ENCODE measurements at places on chromosomes 1 and 21.

DNA sequence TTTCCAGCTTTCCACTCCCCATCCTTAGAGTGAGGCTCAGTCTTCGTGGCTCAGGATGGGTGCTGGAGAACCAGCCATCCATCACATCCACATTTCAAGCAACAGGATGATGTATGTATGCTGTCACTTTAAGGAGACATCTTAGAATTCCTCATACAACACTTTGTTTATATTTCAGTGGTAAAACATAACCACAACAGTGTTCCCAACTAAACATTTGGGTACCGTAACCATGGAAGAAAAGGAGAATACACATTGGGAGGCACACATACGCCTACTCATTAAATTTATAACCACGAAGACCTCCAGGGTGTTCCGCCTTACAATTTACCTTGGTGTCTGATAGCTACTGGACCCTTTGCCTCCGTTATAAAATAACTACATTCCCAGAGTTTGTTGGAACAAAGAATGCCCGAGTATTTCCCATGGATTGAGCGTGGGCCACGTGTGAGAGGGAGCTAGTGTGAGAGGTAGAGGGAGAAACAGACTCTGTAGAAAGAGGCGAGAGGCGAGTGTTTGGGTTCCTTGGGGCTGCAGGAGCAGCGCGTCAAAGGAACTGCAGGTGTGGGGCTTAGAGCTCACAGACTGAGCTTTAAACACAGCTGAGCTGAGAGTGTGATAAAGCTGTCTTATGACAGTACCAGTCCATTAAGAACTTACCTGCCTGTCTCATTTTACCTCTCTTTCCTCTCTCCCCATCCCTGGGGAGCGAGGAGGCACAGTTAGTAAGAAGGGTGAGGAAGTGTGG is 111.5 kb upstream of the USP24 start:
- DNase-seq, result no peak

GRCh38 chr1:101190441-101190840 is 46.4 kb upstream of the S1PR1 start:
- no peak for DNase-seq

- no peak for DNase-seq
Observed at GRCh38 chr1:182739545-182739944, 50.0 kb upstream of the NPL start.

DNA sequence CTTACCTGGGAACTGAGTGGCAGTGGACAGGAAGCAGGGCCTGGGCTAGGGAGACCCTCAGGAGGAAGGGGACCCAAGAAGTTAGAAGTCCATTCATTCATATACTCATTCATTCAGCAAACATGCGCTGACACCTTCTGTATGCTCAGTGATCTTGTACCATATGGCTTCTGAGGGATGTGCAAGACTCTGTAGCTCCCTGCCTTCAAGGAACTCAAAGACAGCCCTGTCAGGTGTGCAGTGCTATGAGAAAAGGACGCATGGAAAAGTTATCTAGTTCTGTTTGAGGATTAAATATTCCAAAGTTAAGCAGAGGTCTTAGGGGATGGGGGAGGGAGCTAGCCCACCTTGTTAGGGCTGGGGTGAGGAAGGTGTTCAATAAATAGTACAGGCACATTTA is 12.5 kb downstream of the DMAP1 start:
- DNase-seq, result no peak

GRCh38 chr1:117644696-117645311 is 39.0 kb downstream of the TENT5C start:
- no peak for DNase-seq

- DNase-seq, result no peak
Observed at GRCh38 chr1:201904579-201904978, 15.9 kb downstream of the SHISA4 start.

DNA sequence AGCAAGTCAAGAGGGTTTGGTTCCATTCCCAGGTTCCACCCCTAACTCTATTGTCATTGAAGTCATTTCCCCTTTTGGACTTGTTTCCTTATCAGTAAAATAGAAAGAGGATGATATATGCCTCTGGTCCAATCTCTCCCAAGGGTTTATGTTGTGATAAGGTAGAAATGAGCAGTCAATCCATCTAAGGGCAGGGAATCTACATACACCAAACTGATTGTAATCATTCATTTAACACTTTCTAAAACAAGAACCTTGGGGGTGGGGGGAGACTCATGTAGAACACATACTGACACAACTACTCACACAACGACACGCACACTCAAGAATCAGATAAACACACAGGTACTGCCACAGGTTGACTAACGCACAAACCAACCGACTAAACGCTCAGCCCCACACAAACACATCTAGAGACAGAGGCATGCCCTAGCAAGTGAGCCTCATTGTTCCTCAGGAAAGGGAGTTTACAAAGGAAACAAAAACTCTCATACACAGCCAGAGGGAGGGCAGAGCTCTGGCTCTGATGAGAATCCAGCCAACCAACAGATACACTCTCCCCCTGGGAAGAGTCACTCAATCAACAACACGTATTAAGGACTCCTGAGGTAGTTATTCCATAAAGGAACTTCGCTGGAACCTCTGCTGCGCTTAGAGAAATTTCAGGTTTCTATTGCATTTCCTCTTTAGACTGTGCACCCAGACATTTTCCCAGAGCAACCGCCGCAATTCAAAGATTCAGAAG is 1.0 kb downstream of the F11R start:
- DNase-seq, result no peak

DNA sequence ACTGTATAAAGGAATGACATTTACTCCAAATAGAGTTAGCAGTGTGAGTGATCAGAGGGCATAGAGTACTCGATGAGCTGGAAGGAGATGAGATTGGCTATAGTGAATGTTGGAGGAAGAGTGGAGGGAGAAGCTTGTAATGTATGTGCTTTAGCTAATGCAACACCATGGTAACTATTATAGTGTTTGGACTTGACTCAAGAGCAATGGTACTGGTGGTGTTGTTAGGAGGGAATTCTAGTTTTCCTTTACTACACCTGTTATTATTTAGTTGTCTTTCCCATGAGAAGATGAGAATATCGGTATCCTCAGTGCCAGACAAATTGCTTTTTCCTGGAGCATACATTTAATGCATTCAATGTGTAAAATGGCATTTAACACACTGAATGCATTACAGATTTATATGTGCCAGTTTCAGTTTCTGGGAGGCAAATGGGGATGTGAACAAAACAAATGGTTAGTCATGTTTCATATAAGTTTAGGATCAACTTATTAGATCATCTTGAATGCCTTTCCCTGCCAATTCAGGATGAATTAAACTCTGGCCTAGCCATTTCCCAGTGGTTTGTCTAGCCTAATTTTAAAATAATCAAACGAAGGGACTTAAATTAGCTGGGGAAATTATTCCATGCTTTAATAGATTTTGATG is 291.1 kb upstream of the ADAMTS5 start:
- DNase-seq, result no peak

DNA sequence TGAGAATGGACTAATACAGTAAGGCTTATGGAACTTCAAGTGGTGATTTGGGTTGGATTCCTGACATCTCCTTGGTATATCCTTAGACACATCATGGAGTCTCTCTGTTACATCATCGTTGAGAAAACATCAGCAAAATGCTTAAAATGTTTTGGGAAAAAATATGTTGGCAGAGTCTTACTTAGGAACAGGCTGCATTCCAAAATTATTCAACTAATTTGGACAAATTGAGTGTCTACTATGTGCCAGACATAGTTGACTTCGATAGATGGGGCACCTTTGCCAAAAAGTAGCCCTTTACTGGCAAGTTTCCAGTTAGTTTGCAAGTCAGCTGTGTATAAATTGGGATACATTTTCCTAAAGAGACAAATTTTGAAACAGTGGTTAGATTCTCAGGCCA is 253.4 kb upstream of the ST6GALNAC5 start:
- DNase-seq, result no peak

GRCh38 chr21:35172231-35172630 is 123.1 kb upstream of the RUNX1 start:
- no peak for DNase-seq

- DNase-seq, result no peak
Observed at GRCh38 chr1:202807451-202807925, 733 bp downstream of the KDM5B start.

- DNase-seq, result no peak
Observed at GRCh38 chr1:21099034-21099868, 77.4 kb downstream of the EIF4G3 start.

DNA sequence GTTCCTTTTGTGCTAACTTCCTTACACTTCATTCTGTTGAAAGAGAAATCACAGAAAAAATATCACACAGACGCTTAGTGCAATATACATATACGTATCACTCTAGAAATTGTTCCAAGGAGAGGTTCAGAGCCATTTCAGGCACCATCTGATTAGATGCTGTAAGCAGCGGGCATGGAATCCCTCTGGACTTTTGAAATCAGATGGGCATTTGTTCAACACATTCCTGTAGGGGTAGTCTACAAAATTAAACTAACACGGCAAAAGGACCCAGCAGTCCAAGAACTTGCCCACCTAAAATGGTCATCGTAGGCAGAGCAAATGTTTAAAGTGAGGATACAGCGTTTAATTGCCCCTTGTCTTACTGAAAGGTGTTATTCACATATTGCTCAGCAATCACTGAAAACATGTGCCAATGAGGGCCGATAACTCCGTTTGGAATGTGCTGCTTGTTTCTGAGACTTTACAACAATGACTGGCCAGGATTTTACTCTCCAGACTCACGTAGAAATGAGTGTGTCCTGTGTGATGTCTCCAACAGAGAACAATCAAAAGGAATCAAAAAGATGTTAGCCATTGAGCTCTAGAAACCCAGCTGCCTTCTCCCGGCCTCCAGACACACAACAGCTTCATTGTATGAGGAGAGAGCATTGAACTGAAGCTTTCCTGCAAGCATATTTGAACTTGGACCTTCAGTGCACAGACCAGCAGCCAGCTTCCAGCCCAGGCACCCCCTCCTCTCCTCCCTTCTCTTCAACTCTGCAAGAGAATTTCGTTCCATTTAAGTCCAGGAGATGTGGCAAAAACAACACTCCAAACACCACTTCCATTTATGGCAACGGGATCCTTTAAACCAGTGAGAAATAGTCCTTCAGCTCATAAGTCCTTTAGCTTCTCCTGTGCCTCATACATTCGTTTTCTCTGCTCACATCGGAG is 32.1 kb upstream of the ADORA3 start:
- no peak for DNase-seq

DNA sequence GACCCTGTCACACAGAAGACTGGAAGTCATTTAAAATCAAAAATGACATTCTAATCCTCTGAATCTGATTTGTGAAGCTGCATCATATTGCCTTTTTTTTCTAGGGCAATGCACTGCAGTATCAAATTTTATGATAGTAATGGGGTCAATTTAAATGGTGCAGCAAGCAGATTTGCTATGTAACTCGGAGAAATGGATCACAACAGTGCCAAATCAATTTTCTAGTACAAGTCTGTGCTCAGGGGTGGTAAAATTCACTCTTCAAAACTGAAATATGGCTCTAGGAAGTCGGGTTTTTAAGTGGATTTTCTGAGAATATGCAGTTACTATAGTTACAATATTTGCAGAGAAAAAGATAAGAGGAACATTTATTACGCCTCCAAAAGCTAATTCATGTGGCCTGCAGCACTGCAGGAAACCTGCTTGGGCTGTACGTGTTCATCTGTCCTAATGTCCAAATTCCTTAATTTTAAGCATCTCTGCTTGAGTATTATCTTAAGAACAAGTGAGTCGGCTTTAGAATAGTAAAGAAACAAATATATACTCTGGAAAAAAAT is 31.5 kb downstream of the HLCS start:
- no peak for DNase-seq

GRCh38 chr1:180521474-180522212 is 19.3 kb upstream of the ACBD6 start:
- DNase-seq, result no peak

GRCh38 chr1:42179275-42179674 is 14.7 kb upstream of the GUCA2A start:
- DNase-seq, result no peak

GRCh38 chr1:216119600-216119999 is 303.6 kb downstream of the USH2A start:
- no peak for DNase-seq

GRCh38 chr1:42926235-42926878 is 32.3 kb downstream of the SLC2A1 start:
- DNase-seq, result no peak

GRCh38 chr1:228884196-228884595 is 148.9 kb downstream of the RHOU start:
- DNase-seq, result no peak

GRCh38 chr1:33170351-33171274 is 11.2 kb downstream of the TRIM62 start:
- DNase-seq, result no peak

DNA sequence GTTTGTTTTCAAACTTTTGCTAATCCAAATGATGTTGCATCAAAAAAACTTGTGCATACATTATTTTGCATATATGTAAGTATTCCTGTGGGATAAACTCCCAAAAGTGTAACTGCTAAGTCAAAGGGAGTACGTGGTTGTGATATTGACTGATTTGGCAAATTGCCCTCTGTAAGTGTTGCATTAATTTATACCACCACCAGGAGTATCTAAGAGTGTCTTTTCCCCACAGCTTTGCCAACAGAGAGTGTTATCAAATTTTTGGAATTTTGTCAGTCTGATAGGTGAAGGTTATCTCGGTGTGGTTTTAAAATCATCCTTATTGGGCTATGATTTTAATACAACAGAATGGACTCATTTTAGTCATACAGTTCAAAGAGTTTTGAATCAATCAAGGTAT is 30.1 kb upstream of the PARP1 start:
- no peak for DNase-seq

DNA sequence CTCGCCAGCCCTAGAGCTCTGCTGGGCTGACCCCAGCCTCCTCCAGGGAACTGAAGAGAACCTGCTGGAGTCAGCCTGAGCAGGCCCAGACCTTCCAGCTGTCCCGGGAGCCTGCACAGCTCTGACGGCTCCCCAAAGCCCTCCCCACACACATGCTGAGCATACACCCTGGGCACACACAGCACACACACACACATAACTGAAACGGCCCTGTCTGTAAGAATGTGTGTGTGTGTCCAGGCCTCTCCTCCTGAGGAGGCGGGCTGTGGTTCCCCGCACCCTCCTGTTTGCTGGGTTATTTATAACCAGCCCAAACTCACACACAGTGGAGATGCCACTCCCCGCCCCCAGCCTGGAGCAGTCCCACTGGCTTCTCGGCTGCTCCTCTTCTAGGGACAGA is 20.2 kb downstream of the SDC3 start:
- no peak for DNase-seq

DNA sequence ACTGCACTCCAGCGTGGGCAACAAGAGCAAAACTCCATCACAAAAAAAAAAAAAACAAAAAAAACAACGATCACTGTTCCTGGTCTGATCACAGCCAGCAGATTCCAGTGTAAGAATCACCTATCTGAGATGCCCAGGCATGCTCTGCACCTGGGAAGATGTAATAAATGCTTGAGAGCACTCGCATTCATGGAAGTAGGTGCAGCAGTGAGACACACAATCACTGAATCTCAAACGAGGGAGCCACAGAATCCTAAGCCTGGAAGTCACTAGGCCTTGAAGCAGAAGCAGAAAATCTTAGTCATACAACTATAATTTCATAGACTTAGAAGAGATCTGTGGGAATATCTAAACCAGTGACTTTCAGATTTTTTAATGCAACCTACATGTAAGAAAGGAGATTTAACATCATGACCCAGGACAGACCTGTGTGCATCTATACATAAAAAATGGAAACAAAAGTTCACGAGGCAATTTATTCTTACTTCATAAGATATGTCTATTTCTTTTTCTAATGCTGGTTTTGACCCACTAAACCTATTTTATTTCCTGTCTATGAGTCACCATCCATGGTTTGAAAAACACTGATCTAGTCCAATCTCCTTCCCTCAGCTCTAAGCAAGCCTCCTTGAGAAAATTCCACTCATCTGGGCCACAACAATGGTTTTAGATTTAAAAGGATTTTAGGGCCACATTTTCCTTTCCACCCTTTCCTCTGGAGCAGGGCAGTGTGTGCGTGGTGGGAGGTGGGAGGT is 30.4 kb downstream of the RIMS3 start:
- DNase-seq, result no peak

GRCh38 chr1:109765896-109766615 is 2.3 kb upstream of the EPS8L3 start:
- no peak for DNase-seq

Measured in NCI-H1930 (cell line).